GM23338 (cell line): ENCODE measurements at places on chromosomes 5 and 9. TPM values are rescaled to one million over a fixed set of nuclear protein-coding genes. Genes with fewer than 3 reads are reported as not detected.

Gene KIF20A
- total RNA-seq = 60.4 and 64.9 TPM in 2 replicates

GRCh38 chr5:149117970-149118369 is 23.3 kb upstream of the ABLIM3 start:
- H3K27ac ChIP-seq = no peak overlapping the region
- DNase-seq = no peak
- no peaks in the 10 kb centered on the region for H3K36me3 ChIP-seq
- no peaks in the 10 kb centered on the region for H3K27me3 ChIP-seq
- no peak overlapping the region for H3K4me3 ChIP-seq
- no peaks in the 10 kb centered on the region for H3K4me1 ChIP-seq

Gene TMEM141
- 57.0 and 71.4 TPM in 2 replicates for total RNA-seq

- H3K36me3 ChIP-seq = no peaks in the 10 kb centered on the region; the same call in 1 of the 2 replicates
- peaks cover 40% of the 10 kb centered on the region for H3K4me1 ChIP-seq
- no peak overlapping the region for H3K4me3 ChIP-seq
- no peaks in the 10 kb centered on the region for H3K27me3 ChIP-seq
- H3K27ac ChIP-seq = peak overlapping the region; percentile 66
These were observed 37.5 kb downstream of the SPRY4 start for GRCh38 chr5:142287096-142287972.

DNA sequence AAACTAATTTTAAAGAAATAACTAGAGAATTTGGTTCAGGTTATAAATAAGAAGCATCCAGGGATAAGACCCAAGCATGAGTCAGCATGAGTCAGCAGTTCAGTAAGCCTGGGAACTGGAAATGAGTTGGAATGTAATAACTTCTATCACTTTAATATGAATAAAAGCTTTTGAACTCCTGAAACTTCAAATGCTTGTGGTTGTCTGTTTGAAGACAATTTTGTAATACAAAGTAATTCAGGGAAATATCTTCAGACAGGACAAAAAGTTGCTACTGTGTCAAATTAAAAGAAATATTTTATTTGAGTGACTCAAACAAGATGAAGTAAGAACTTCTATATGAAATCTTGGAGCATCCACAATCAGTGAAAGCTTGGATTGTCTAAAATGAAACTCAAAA is 331.2 kb upstream of the DAB2 start:
- DNase-seq = peak; percentile 21
- H3K4me3 ChIP-seq = no peak overlapping the region
- no peak overlapping the region for H3K27ac ChIP-seq
- H3K36me3 ChIP-seq = no peaks in the 10 kb centered on the region

- DNase-seq = no peak
- no peak overlapping the region for H3K4me3 ChIP-seq
These were observed 87.3 kb upstream of the LMX1B start for GRCh38 chr9:126526218-126527108.

- no peaks in the 10 kb centered on the region for H3K4me1 ChIP-seq
- no peak overlapping the region for H3K4me3 ChIP-seq
- no peak for DNase-seq
- no peaks in the 10 kb centered on the region for H3K27me3 ChIP-seq
- no peaks in the 10 kb centered on the region for H3K36me3 ChIP-seq
These were observed 1050.4 kb downstream of the MAT2B start for GRCh38 chr5:164555809-164556208.

DNA sequence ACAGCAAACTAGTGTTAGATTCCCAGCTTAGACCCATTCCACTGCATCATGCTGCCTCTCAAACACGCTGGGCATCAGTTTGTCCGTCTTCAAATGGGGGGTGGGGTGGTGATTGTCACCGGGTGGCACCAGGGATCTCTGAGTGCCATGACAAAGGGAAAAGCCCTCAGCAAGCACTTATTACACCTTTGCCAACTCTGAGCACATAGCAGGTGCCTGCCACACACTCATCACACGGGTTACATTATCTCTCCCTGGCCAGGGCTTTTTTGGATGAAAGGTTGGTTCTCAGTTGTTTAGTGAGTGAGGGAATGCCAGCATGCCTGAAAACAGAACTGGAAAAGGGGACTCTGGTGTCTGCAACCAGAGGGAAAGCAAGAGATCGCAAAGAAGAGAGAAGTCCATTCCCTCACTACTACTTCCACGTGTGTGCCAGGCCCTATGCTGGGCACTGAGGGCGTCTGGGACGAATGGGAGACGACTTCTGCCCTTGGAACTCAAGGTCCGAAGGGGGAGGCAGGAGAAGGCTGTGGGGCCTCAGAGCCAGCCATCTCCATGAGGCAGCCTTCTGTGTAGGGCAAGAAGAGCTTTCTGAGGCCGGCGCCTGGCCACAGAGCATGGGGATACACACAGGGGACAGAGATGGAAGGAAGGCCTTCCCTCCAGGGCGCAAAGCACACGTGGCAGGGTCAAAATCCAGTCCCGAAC is 48.9 kb downstream of the PAX5 start:
- H3K4me3 ChIP-seq = peak overlapping the region; percentile 75
- peaks cover 26% of the 10 kb centered on the region for H3K4me1 ChIP-seq
- H3K27ac ChIP-seq = no peak overlapping the region
- H3K27me3 ChIP-seq = peaks cover 91% of the 10 kb centered on the region

Gene FOCAD
- total RNA-seq = 50.7 and 66.5 TPM in 2 replicates

- no peaks in the 10 kb centered on the region for H3K36me3 ChIP-seq
- H3K27me3 ChIP-seq = no peaks in the 10 kb centered on the region
- peak; percentile 27 for DNase-seq
- no peak overlapping the region for H3K27ac ChIP-seq
- 0 out of 2 replicates have a peak, but pooled peaks cover 2% of the 10 kb centered on the region for H3K4me1 ChIP-seq
These were observed 109.5 kb downstream of the TENT4A start for GRCh38 chr5:6822556-6823343.

DNA sequence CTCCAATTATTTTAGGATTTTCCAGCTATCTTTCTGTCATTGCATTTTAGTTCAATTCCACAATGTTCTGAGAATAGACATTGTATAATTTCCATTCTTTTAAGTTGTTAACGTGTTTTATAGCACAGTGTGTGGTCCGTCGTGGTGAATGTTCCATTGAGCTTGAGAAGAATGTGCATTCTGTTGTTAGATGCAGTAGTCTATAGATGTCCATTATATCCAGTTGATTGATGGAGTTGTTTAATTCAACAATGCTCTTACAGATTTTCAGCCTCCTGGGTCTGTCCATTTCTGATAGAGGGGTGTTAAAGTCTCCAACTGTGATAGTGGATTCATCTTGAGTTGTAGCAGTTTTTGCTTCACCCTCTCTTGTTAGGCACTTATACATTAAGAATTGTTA is 1587.7 kb upstream of the NUDT12 start:
- no peak overlapping the region for H3K4me3 ChIP-seq
- DNase-seq = no peak
- H3K27me3 ChIP-seq = no peaks in the 10 kb centered on the region
- no peaks in the 10 kb centered on the region for H3K4me1 ChIP-seq

Gene IL5
- total RNA-seq = not detected in 2 replicates

Gene DCAF10
- total RNA-seq = 11.5 and 14.3 TPM in 2 replicates

GRCh38 chr5:108801776-108802175 is 54.1 kb downstream of the FER start:
- no peak overlapping the region for H3K27ac ChIP-seq
- 0 out of 2 replicates have a peak, but pooled peaks cover 11% of the 10 kb centered on the region for H3K4me1 ChIP-seq
- H3K27me3 ChIP-seq = no peaks in the 10 kb centered on the region
- no peak for DNase-seq
- peaks cover 5% of the 10 kb centered on the region; the same call in 1 of the 2 replicates for H3K36me3 ChIP-seq

DNA sequence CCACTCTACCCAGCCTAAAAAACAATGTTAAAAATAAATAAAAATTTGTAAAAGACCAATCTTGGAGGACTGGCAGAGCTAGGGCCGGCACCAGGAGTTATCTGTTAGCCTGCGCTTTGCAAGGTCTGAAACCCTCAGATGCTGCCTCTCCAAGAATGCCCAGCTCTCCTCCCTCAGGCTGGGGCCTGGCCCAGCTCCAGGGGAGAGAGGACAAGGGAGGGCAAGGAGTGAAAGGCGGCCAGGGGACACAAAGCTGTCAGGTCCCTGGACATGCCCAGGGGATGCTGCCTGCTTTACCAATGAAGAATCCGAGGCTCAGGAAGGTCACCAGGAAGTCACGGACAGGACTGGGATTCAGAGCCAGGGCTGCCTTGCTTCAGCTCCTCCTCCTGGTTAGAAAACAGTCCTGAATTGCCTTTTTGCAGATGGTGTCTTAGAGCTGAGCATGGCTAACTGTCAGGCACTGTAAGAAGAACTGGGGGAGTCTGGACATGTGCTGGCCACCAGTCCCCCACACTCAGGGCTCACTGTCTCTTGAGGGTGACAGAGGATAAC is 5.5 kb upstream of the N4BP3 start:
- H3K36me3 ChIP-seq = no peaks in the 10 kb centered on the region
- no peak overlapping the region for H3K27ac ChIP-seq
- H3K4me1 ChIP-seq = peaks cover 12% of the 10 kb centered on the region; the same call in 1 of the 2 replicates
- peak; percentile 50 for DNase-seq

Gene B4GALT1
- total RNA-seq = 14.7 and 15.8 TPM in 2 replicates

DNA sequence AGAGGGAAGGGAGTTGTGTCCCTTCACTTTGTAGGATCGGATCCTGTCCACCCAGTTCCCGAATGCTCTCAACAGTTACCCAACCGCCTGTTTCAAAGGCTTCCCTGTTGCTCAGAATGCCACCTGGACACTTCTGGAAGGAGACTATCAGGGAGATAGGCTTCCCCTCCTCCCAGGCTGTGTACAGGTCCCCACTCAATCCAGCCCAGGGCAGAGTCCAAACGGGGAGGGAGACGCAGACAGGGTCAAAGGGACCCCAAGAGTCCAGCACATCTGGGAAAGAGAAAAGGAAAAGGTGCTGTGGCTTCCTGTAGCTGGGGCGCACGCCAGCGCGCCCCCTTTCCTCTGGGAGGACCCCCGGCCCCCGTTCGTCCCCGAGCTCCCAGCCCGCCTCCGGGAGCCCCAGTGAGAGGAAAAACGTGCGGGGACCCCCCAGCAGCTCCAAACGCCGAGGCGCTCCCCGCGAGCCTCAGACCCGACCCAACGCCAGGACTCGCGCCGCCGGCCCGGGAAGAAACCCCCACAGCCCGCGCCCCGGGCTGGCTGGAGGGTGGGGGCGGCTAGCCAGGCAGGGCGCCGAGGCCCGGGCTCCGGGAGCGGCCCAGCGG is 640 bp downstream of the SURF4 start:
- peaks cover 7% of the 10 kb centered on the region; the same call in 1 of the 2 replicates for H3K36me3 ChIP-seq
- peak overlapping the region; percentile 98 for H3K4me3 ChIP-seq

GRCh38 chr9:125821078-125821477 is 73.9 kb downstream of the PBX3 start:
- no peak overlapping the region for H3K4me3 ChIP-seq
- H3K4me1 ChIP-seq = peaks cover 4% of the 10 kb centered on the region
- H3K27ac ChIP-seq = no peak overlapping the region
- no peaks in the 10 kb centered on the region for H3K36me3 ChIP-seq

- no peaks in the 10 kb centered on the region for H3K36me3 ChIP-seq
- peaks cover 13% of the 10 kb centered on the region for H3K27me3 ChIP-seq
These were observed 30.1 kb downstream of the EGR1 start for GRCh38 chr5:138495351-138495750.

DNA sequence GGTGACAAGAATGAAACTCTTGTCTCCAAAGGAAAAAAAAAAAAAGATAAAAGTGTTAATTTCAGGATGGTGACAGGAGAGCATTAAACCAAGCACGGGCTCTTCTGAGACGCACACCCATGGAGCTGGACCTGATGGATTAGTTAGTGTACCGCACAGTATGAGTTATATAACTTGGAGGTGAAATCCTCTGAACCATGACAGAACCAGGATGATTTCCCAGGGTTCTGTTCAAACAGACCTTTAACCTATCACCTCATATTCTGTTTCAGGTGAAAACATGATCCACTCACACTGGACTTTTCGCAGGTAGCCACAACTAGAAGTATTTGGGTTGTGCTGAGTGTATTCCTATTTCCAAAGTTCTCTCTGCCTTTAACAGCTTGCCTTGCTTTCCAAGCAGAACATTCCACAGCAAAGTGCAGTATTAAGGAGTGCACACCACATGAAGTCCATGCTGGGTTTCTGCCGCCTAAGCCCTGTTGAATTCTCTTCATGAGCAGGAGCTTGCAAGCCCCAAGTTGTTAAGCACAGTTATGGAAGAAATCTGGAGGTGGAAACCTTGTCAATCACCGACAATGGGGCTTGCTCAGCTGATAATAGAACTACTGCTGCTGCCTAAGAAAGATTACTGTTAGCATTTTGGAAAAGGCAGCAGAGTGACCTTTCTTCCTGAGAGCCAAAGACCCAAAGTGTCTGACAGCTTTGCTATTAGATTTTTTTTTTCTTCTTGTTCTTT is 461.7 kb downstream of the TLE1 start:
- DNase-seq = no peak
- no peaks in the 10 kb centered on the region for H3K4me1 ChIP-seq
- H3K4me3 ChIP-seq = no peak overlapping the region
- no peak overlapping the region for H3K27ac ChIP-seq
- no peaks in the 10 kb centered on the region for H3K36me3 ChIP-seq
- H3K27me3 ChIP-seq = no peaks in the 10 kb centered on the region

Gene PCDHB2
- 28.6 and 34.2 TPM in 2 replicates for total RNA-seq

Gene TXNDC15
- total RNA-seq = 24.4 and 30.7 TPM in 2 replicates

DNA sequence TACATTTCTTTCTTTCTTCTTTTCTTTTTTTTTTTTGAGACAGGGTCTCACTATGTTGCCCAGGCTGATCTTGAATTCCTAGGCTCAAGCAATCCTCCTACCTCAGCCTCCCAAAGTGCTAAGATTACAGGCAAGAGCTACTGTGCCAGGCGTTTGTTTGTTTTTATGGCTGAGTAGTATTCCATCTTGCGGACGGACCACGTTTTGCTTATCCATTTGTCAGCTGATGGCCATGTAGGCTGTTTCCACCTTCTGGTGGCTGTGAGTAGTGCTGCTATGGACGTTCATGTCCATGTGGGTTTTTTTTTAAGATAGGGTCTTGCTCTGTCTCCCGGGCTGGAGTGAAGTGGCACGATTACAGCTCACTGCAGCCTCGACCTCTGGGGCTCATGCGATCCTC is 2.5 kb downstream of the DOK3 start:
- no peak overlapping the region for H3K27ac ChIP-seq
- H3K27me3 ChIP-seq = no peaks in the 10 kb centered on the region
- peaks cover 15% of the 10 kb centered on the region for H3K4me1 ChIP-seq
- no peaks in the 10 kb centered on the region for H3K36me3 ChIP-seq
- peak; percentile 55 for DNase-seq
- no peak overlapping the region for H3K4me3 ChIP-seq

DNA sequence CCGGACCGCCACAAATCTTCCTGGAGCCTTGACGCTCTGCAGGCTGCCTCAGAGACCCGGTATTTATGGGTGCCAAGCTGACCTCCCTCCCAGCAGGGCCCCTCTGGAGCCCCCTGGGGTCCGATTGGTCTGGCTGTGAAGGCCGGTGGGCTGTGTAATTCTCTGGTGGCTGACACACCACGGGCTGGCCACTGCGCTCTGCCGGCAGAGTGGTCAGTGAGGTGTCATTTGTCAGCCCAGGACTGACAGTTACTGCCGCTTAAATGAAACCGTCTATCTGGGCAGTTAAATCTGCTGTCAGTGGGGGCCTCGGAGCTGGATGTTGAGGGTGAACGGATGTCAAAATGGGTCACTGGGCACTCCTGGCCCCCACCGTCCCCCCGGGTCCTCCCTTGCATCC is 10.7 kb downstream of the NR5A1 start:
- DNase-seq = no peak
- H3K27me3 ChIP-seq = peaks cover 8% of the 10 kb centered on the region
- no peak overlapping the region for H3K27ac ChIP-seq
- no peaks in the 10 kb centered on the region for H3K4me1 ChIP-seq
- no peaks in the 10 kb centered on the region for H3K36me3 ChIP-seq
